ENCODE measurements at places on chromosomes 6 and 20.

DNA sequence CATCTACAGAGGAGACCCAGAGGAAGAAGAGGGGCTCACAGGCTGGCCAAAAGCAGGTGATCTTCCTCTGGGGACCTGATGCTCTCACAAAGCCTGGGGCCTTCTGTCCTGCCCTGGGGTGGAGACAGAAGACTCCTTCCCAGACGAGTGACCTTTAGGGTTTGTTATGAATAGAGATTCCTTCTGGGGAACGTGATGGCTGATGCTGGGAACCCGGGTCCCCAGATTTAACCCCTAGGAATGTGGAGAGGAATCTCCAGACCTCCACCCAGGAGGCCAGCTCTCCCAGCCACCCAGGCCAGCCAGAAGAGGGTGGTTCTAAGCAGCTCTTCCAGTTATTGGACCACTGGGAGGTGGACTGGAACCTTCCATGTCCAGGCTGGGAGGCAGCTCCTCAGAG is 16.8 kb upstream of the CCN5 start:
- DNase-seq = no peak

DNA sequence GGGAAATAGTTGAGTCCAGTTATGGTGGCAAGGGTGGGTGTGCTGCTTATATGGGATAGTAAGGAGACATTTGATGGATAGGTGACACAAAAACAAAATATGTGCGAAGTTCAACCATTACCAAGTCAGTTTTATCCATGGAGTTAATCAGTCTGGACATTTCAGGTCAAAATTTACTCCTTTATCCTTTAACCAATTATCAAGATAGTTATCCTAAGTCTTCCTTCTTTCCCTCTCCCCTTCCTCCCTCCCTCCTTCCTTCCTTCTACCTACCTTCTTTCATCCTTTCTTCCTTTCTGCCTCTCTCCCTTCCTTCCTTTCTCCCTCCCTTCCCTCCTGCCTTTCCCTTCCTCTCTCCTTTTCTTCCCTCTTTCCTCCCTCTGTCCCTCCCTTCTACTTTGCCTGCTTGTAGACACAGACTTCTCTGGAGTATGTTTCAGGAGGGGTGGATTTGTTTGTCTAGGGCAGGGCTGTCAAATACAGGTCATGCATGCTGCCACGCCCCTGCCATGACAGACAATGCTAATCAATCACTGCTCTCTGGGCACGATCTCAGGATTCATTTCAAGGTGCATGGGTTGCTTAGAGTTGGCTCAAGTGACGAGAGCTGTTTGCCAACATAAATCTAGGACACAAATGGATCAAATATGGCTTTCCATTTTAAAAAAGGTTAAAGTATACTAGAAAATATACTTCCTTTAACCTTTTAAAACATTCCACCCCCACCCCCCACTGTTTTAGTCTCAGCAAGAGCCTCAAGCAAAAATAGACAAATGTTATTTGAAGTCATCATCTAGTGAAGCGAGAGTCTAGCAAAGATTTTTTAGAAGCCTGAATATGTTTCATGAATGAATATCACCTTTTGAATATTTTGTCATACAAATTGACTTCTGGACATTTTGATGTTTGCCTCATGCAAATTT is 281.6 kb upstream of the CITED2 start:
- DNase-seq = no peak

- no peak for DNase-seq
These were observed 93.3 kb downstream of the KCNQ5 start for GRCh38 chr6:72715119-72715518.

DNA sequence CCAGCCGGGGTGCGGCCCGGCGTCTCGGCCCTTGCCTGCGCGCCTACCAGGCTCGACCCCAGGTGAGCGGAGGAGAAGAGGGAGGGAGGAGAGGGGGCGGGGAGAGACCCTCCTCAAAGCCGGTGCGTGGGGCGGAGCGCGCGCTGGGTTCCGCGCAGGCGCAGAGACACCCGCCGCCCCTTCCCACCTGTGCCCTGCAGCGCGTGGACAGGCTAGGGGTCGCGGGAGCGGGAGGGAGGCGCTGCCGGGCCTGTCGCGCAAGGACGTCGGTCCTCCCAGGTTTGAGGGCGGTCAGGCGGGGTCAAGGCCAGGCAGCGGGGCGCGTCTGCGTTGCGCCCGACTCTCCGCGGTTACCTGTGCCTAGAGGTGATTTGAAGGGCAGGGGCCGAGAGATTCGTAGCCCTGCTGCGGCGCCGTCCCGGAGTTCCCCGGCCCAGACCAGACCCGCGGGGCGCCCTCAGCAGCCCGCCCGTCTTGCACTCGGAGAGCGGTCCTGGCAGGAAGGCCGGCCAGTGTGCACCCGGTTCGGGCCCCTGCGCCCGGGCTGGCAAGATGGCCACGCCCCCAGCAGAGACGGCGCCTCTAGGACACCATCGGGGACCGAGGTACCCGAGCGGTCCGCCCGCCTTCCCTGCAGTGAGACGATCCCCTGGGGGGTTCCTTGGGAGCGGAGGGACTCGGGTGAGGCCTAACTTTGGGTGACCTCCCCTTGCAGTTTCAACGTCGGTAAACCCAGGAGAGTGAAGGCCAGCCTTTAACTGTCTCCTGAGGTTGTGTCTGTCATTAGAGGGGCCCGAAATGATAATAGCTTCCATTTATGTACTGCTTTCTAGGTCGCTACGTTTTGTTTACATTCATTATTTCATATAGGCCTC is 546 bp downstream of the C6orf136 start:
- peak; percentile 82 for DNase-seq

- no peak for DNase-seq
These were observed 129.9 kb downstream of the EYA2 start for GRCh38 chr20:47024461-47024937.

DNA sequence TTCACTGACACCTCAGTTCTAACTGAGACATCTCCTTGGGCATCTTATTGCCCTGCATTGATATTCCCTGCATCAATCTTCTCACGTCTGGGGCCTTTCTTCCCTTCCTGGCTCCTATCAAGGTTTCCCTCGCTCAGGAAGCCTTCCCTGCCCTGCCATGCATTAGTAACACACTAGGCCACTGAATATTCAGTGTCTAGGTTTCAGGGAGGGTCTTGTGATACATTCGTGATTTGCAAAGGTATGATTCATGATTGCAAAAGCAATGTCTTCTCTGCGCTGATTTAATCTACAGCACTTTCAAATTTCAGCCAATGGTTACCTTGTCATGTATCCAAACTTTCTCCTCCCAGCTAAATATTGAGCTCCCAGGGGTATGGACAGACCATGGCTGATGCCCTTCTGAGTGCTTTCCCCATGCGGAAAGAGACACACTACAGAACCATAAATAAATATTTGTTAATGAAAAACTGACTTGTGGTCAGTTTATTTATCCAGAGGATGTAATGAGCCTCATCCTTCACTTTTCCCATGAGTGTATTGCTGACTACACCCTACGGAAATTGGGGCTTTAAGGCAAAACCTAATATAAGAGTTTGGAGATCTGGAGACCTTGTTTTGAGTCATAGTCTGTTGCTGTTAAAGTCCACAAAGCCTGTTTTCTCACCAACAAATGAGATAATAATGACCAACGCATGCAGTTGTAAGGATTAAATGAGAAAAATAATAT is 21.6 kb upstream of the PCSK2 start:
- DNase-seq = no peak

GRCh38 chr20:43731927-43732326 is 5.1 kb upstream of the GTSF1L start:
- no peak for DNase-seq

DNA sequence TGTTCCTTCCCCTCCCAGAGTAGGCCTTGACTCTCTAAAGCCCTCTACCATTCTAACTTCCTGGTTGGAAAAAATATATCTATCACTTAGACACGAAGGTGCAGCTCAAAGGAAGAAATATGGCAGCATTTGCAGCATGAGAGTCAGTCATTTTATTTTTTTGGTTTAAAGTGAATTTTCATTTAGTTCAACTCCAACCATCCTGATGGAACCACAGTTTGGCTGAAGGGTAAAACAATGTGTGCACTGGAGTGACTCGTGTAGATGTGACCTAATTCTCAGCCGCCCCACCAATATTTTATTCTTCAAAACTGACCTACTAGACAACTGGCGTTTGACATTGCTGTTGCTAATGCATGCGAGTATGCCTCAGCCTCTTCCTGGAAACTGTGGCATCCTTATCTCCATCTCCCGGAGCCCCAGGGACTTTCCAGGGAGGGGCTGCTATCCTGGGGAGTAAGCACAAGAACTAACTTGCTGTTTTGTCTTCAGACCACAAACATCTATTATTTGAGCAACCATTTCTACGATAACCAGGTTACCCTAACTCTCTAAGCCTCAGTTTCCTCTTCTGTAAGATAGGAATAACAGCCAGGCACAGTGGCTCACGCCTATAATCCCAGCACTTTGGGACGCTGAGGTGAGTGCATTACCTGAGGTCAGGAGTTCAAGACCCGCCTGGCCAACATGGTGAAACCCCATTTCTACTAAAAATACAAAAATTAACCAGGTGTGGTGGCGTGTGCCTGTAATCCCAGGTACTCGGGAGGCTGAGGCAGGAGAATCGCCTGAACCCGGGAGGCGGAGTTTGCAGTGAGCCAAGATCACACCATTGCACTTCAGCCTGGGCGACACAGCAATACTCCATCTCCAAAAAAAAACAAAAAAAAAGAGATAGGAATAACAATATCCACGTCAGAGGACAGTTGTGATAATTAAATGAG is 148.7 kb upstream of the JARID2 start:
- no peak for DNase-seq

GRCh38 chr6:37860226-37860839 is 40.8 kb downstream of the ZFAND3 start:
- no peak for DNase-seq

DNA sequence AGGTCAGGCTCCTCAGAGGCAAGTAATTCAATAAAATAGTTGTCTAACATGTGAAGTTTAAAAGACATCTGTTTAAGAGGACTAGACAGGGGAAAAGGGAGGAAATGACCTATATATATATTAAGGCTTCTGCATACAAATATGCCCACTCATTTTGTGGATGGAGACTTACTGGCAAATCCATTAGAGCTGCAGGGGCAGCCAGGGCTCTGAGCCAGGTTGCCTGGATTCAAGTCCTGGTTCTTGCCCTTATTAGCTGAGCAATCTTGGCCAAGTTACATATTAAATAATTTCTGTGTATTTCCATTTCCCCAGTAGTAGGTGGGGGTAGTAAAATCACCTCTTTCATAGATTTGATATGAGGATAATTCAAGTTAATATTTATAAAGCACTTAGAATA is 287.0 kb upstream of the RIMS1 start:
- no peak for DNase-seq

- no peak for DNase-seq
These were observed 70.4 kb downstream of the BACH2 start for GRCh38 chr6:90226257-90226656.

DNA sequence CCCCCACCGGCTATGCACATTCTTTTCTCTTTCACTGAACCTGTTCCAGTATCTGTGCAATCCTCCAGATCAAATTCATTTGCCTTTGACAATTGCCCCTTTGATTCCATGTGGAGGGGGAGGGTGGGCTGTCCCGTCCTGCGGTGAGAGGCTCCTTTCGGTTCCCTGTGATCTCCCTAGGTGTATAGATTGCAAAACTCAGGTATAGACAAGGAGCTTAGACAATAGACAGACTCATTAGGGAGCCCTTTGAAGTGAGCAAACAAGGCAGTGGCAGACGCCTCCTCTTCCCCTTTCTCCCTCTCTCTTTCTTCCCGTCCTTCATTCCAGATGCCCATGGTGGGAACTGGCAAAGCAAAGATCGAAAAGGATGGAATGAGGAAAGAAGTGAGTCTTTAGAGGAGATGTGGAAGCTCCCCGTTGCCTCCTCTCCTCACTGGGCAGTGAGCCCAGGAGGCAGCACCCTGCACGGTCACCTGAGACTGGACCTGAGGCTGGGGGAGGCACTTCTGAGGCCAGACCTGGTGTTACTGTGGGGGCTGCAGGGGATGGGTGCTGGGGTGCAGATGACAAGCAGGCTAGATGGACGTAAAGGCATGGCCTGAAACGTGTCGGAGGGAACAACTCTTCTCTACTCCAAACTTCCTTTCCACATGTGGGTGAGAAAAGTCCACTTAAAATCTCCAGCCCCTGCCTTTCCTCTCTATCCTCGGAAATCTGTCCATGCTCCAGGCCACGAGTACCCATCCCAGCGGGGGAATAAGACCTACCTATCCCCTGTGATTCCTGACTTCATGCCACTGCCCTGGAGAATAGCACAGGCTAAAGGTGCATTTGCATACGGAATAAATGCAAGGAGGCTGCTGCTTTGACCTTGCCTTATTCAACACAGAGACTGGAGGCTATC is 256.6 kb upstream of the FOXQ1 start:
- DNase-seq = no peak

DNA sequence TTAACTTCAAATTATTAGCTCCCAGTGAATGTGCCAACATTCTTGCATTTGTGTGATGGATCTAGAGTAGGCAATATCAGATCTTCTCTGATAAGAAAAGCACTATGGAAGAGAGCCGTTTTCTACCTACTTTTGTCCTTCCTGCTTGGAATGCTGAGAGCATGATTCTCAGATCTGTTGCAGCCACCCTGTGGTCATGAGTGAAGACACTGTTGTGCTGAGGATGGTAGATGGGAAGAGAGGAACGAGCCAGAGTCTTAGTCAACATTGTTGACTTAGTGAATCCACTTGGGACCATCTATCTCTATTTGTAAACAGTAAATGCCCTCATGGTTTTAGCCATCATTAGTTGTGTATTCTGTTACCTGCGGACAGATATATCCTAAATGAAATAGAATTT is 202.6 kb downstream of the CD109 start:
- no peak for DNase-seq

DNA sequence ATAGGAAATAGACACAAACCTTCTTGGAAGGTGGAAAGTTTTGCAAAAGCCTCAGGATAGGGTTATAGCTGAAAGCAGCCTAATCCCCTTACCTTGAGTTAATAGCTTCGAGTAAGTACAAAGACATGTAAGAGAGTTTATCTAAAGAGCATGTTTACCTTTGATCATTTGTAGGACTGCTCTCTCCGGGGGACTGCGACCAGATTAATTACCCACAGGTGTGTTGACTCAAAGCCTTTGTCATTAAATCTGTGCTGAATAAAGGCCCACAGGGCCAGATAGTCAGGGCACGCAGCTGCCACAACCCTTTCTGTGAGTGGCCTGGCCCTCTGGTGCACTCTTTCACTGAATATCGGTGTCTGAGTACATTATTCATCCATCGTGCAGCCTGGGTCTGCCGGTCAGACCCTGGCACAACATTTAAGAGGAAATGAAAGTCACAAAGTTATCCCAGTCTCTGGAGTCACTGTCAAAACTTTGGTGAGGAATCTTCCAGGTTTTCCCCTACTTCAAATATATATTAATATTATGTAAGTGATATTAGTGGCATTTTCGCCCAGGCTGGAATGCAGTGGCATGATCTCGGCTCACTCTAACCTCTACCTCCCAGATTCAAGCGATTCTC is 5.4 kb upstream of the MICA start:
- DNase-seq = no peak

DNA sequence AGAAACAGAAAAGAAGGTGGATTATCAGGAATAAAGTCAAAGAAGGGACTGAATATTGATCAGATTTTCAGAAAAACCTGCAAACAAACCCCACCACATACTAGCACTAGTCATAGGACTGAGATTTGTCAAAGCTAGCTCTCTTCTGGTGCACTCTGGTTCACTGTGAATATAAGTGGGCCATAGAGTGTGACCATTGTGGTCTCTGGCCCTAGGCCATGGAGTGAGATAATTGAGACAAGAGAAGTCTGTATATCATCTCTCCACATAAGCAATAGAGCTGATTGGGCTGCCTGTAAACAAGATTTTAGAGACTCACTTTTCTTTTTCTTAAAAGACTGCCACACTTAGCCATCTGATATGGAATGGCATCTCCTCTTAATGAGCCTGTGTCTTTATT is 247.2 kb downstream of the LAMA2 start:
- DNase-seq = no peak

All from H54 (cell line).